Spleen (tissue), 13 donors: ENCODE measurements at places on chromosomes 11 and 22. TPM values are rescaled to one million over a fixed set of nuclear protein-coding genes. Genes with fewer than 3 reads are reported as not detected.
A peak's percentile ranks its signal among the peaks of the same experiment; 100 is the strongest.

- DNase-seq = no peak
Observed at GRCh38 chr11:119284344-119285157, 32.4 kb downstream of the MCAM start.

DNA sequence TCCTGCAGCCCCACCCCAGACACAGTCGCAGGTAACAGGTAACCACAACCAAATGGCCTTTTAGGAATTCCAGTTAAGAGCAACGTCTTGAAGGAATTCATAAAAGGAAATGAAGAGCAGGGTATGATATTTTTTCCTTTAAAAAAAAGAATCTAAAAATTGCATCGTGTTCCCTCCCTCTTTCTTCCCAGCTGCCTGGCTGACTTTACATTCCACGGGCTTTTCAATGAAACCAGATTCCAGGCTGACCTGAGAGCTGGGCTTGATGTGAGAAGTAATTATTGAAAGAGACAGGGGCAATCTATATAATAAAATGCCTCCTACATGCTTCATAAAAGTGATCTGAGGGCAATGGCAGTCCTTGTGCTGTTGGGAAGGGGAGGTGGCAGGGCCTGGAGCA, 57.3 kb upstream of the EIF3D start:
- DNase-seq = no peak

The IFITM10 gene
- 41.6 TPM for total RNA-seq

The OR51E1 gene
- total RNA-seq = not detected

DNA sequence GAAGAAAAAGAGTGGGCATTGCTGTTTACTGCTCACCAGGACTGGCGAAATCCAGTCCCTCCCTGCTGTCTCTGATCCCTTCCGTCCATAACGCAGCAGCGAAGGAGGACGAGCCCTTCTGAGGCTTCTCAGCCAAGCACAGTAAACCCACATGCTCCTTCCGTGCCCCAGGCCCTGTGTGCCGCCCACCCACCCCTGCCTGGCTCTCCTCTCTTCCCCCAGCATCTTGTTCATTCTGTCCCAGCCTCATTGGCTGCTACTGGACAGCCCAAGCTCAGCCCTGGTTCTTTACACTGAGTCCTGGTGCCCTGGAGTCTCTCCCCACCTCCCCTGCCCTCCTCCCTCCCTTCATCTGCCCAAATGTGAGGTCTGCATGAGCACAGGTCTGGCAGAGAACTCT, 559.7 kb downstream of the BRD1 start:
- DNase-seq = peak; percentile 13

GRCh38 chr11:16596231-16596630, 142.2 kb upstream of the C11orf58 start:
- no peak for DNase-seq

GRCh38 chr11:73028611-73029010, 113.5 kb downstream of the FCHSD2 start:
- no peak for DNase-seq

- no peak for DNase-seq
Observed at GRCh38 chr22:49269371-49269770, 558.3 kb downstream of the BRD1 start.

GRCh38 chr11:82733444-82734119, at the start of gene FAM181B:
TSS of gene FAM181B (minus strand) at chr11:82733864. CDS start at chr11:82733729, 135 bp downstream.
- DNase-seq = peak; percentile 84

GRCh38 chr22:46355369-46355995, 20.0 kb downstream of the TRMU start:
- peak; percentile 86 for DNase-seq

GRCh38 chr11:94885133-94885532, 88.2 kb downstream of the CWC15 start:
- no peak for DNase-seq

The USH1C gene
- total RNA-seq = not detected

DNA sequence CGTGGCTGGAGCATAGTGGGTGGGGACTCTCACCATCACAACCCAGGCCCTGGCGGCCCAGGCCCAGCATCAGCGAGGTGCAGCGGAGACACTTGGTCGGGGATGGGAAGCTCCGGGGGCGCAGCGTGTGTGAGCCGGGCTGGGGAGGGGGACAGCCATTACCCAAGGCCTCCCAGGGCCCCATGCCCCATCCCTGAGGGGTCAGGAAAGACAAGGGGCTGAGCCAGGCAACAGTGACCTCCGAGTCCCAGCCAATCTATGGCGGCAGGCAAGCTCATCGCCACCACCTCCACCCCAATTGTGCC, 11.3 kb downstream of the CDC42BPG start:
- no peak for DNase-seq

DNA sequence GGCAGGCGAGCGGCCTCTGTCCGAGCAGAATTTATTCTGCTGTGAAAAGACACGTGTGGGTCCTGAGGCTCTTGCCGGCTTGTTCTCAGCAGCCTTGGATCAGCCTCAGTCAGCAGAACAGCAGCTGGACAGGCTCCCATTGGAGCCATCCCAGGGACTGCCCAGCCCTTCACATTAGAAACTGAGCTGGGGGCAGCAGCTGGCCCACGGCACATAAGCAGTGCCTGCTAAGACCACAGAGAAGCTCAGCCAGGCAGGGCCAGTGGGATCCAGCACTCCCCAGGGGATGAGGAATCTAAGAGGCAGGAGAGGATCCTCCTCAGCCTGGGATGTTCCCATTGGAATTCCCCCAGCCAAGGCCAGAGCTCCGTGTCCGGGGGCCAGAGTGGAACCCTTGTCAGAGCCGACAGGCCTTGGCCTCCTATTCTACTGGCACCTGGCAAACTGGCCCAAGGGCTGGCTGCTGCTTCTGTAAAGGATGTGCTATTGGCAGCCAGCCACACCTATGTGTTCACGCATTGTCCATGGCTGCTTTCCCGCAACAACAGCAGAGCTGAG, 18.2 kb downstream of the RTN4R start:
- DNase-seq = no peak

The GLB1L3 gene
- total RNA-seq = 0.14 TPM

DNA sequence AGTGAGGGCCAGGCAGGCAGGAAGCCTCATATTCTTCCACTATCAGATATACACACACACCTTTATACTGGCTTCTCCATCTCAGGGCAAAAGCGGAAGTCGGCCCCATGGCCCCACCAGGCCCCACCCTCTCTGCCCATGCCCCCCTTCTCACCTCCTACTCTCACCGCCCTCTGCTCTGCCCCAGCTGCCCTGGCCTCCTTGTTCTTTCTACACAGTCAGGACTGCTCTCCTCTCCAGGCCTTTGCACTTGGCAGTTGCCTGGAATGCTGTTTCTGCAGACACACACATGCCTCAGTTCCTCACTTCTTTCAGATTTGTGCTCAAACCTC, 25.3 kb downstream of the OTOG start:
- DNase-seq = peak; percentile 69

DNA sequence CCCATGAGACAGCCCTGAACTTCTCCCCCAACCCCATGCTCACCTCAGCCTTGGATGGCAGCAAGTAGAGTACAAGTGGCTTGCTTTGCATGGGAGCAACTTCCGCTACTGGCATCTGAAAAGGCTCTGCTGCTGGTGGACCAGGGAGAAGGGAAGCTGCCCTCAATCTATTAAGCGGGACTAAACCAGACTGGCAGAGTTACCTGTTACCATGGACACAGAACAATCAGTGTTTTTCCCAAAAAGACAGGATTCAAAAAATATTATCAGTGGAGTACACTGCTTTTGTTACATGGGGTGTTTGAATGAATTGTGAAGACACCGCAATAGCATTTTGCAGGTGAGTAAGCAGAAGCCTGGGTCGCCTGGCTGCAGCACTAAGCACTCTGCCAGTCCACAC, 631.4 kb upstream of the B3GAT1 start:
- no peak for DNase-seq

GRCh38 chr11:57397394-57397990, 7.0 kb upstream of the PRG2 start:
- DNase-seq = no peak

- DNase-seq = no peak
Observed at GRCh38 chr11:126257764-126258163, 10.9 kb downstream of the SRPRA start.

The TESMIN gene
- total RNA-seq = 8.4 TPM

DNA sequence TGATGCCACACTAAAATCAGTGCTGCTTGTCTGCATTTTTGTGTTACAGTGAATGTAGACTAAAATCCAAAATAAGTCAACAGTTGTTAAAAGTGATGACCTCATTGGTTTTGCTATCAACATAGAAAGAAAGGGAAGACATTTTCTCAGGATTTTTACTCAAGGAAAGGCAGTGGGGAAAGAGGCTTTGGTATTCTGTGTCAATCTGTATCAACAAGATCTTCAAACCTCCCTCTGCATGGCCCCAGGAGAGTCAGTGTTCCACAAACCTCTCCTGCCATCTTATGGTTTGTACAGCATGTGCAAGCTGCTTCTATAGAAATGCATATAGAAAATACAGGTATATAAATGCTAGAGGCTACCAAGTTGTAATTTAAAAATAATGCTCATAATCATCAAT, 13.8 kb upstream of the OR51M1 start:
- DNase-seq = no peak

DNA sequence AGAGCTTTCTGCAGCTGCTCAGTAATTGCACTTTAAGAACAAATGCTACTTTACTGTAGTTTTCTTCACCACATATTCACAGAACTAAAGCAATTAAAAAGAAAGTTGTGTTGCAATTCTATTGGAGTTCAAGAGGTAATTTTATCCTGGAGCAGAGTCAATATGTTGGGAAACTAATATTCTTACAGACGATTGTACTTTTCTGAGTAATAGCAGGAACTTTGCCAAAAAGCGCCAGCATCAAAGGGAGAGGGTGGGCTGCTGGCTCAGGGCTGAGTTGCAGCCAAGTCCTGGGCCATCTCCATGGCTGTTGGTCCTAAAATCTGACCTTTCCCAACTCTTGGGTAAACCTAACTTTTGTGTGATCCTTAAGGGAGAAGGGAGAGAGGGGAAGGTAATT, 73.6 kb upstream of the MYO18B start:
- no peak for DNase-seq

The CYP2D6 gene
- total RNA-seq = 2.0 TPM

GRCh38 chr11:94533696-94534630, 9.8 kb upstream of the FUT4 start:
- DNase-seq = no peak

DNA sequence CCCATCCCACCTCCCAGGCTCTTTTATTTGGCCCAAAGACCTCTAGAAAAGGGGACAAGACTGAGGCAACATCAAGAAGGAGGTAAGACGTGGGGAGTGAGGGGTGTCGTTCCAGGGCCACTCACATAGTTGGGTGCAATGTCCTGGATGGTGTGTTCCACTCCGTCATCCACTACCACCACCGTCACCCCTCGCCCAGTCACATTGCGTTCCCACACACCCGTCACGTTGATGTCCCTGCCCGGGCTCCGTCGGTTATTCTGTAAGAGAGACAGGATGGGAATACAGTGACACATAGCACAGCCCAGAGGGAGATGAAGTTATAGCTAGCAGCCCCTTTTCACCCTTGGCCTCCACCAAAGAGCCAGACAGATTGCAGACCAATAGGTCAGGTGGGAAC, 3.8 kb downstream of the PCSK7 start:
- DNase-seq = no peak

The MYO18B gene
- 0.05 TPM for total RNA-seq

The GGTLC3 gene
- total RNA-seq = not detected

The ANO9 gene
- 17.9 TPM for total RNA-seq

The TMEM151A gene
- total RNA-seq = 0.34 TPM

The FGF19 gene
- not detected for total RNA-seq

- no peak for DNase-seq
Observed at GRCh38 chr11:6201481-6201880, 2.5 kb downstream of the OR52W1 start.

- no peak for DNase-seq
Observed at GRCh38 chr22:38754751-38755154, 1.0 kb downstream of the SUN2 start.

- DNase-seq = no peak
Observed at GRCh38 chr11:99513368-99513767, 492.6 kb downstream of the CNTN5 start.

DNA sequence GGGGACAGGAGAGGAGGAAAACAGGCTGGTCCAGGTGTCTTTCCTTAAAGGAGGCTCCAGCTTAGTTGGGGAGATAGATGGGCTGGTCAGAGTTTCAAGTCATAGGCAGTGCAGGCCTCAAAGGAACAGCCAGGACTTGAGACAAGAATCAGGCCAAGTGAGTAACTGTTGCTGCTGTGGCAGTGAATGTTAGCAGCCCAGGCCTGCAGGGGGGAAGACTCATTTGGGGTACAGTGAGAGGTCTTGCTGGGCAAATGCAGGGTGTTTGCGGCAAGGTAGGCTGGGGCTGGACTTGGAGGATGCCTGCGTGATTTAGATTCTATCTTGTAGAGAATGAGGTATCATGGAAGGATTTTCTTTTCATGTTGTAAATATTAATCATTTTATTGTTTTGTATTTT, 24.1 kb downstream of the PTPRJ start:
- peak; percentile 74 for DNase-seq

DNA sequence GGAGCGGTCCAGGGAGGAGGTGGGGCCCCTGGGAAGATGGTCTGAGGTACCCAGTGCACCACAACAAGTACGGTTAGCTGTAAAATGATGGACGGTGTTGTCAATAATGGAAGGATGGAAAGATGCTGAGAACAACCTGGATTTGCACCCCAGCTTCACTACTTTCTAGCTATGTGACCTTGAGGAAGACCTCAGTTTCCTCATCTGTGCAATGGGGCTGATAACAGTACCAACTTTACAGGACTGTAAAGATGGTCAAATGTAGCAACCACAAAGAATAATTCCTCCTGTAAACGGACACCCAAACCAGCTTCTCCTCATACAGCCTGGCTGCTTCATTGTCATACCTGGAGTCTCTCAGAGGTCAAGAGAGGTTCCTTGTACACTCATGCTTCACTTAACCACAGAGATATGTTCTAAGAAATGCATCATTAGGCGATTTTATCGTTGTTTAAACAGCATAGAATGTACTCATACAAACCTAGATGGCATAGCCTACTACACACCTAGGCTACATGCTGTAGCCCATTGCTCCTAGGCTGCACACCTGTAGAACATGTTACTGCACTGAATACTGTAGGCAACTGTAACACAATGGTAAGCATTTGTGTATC, 65.5 kb upstream of the LMO2 start:
- DNase-seq = no peak

GRCh38 chr11:97856666-97857065, 1164.1 kb upstream of the CNTN5 start:
- DNase-seq = no peak

DNA sequence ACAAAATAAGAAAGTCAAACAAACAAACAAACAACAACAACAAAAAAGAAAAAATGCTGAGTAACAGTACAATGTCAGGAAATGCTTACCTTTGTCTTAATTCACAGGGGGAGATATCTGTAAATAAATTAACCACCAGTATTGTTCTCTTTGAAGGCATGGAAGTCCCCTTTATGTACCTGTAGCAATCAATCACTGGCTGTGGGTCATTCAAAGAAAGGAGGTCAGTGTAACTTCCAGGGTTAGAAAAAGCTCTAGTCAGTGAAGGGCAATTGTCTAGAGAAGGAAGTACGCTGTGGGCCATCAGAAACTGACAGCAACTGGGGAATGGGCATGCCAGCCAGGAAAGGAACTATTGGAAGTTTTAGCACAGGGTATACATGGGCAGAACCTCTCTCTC, 121.5 kb upstream of the LUZP2 start:
- no peak for DNase-seq
